ENCODE measurements at places on chromosomes 5 and 9. TPM values are rescaled to one million over a fixed set of nuclear protein-coding genes. Genes with fewer than 3 reads are reported as not detected.
A peak's percentile ranks its signal among the peaks of the same experiment; 100 is the strongest.

GRCh38 chr5:146962801-146963355, 84.3 kb upstream of the PPP2R2B start:
- ATAC-seq: peak; percentile 57

DNA sequence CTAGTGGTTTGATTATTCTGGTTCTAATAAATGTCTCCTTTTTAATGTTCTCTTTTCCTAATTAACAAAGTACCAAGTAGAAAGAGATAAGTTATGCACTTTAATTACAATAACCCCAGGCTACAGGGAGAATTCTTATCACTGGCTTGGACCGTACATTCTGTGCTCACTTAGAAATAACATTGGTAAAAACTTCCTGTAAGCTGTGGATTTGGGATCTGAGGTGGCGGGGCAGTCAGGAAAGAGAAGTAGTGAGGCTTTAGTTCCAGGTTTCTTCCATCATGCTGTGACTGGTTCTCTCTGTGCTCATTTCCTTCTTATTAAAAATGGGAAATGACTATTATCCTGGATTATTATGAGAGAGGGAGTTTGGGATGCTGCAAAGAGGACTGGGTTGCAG, 142.0 kb downstream of the EGFLAM start:
- no peak for ATAC-seq

DNA sequence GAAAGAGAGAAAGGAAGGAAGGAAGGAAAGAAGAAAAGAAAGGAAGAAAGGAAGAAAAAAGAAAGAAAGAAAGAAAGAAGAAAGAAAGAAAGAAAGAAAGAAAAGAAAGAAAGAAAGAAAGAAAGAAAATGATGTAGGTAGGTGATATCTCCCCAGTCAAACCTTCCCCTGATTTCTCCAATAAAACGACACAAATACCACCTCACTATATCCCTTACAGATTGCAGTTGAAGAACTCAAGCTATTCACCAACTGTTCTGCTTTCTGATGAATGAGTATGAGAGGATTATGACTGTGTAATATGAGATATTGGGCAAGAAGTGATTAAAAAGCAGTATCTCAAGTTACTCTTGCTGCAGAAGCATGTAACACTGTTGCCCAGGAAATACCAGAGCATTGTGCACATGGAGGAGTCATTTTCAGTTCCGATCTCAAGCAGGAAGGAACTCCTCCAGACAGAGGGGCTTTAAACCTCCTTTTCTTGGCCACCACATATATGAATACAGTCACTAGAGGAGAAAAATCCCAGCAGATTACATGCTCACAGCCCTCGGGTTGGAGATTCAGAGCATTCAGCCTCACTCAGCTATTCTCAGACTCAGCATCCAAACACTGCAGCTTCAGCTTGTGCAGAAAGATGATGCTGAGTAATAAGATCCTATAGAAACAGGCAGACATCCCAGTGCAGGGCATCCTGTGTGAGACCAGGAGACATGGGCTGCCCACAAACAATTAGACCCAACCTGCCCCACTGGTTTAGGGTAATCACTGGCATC, 61.4 kb downstream of the UGCG start:
- ATAC-seq: peak; percentile 72

DNA sequence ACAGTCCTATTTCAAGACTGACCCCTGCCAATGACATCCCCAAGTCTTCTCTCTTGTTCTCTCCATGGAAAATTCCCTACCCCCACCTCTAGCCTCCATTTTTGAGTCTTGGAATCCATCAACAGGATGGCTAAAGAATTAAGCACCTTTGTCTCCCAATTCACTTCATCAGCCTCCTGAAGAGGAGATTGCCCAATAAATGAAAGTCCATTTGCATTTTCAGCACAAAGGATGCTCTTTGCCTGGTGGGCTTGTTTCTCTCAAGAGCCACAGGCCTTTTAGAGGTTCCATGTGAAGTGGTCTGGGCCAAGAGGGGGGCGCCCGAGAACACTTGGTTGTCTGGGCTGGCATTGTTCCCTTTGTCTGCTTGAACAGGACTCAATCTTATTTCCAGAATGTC, 12.6 kb downstream of the HSD17B3 start:
- ATAC-seq: no peak

DNA sequence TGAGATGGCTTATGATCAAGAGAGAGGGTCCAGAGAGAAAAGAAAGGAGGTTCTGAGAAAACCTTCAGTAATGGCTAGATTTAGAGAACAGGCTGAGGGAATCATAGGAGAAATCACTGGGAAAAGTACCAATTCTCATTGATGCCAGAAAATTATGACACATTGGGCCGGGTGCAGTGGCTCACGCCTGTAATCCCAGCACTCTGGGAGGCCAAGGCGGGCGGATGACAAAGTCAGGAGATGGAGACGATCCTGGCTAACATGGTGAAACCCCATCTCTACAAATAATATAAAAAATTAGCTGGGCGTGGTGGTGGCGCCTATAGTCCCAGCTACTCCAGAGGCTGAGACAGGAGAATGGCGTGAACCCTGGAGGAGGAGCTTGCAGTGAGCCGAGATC, 29.5 kb upstream of the PLIN2 start:
- no peak for ATAC-seq

GRCh38 chr9:133353548-133353947, 2.7 kb downstream of the SURF1 start:
- no peak for ATAC-seq

DNA sequence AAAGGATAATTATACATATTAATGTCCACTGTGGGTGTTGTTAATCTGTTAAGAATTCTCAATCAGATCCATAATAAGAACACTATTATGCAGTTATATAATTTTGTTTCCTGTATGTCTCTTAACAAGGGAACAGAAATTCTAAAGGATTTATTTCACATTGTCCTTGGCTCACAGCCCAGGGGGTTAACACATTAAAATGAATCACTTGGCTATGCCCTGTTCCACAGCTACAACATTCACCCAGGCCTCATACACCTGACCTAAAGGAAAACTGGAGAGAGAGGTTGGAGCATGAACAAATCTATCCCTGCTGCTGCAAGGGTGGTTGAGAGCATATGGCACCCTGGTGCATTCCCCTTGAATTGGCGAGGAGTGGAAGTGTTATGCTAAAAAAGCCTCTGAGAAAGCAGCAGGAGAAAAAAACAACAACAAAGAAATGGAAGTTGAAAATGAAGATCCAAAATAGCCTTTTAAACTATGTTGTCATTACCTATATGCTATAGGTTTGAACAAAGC, 116.0 kb downstream of the KCNN2 start:
- no peak for ATAC-seq

DNA sequence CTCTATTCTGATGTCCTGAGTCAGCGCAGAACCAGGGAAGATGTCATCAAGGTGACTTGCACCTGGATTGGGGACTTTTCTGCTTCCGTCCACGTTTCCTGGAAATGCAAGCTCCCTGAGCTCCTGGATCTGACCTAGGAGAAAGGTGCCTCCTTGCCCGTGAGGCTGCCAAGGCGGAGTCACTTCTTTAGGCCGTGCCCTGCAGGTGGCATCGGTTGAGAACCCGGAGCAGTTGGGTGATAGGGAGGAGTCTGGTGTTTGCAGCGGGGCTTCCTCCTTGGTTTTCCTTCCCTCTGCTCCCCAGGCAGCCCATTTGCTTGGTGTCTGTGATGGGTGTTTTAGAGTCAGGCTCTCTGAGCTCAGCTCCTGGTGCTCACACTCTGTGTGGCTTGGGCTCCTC, 15.2 kb downstream of the NANS start:
- ATAC-seq: peak; percentile 34

- ATAC-seq: no peak
Observed at GRCh38 chr9:78130853-78131252, 99.2 kb upstream of the GNAQ start.

DNA sequence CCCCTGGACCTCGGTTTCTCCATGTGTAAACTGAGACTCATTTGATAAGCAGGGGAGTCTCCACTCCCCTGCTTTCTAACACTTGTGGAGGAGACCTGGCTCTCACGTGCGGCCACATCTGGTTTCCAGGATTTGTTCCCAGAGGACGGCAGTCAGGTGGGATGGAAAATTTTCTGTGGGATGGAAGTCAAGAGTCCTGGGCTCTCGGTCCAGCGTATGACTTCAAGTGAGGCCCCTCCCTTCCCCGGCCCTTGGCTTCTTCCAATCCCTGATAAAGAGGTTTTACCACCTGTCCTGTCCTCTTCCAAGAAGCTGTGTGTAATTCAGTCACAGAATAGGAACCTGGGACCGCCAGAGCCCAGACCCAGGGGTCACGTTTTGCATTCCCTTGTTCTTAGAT, 35.0 kb downstream of the TMOD1 start:
- ATAC-seq: no peak

GRCh38 chr9:135990468-135991429, 29.6 kb upstream of the UBAC1 start:
- peak; percentile 45 for ATAC-seq

The CCDC171 gene
- 1.4 TPM for total RNA-seq

The PGM5 gene
- 4.1 TPM for total RNA-seq

The BTNL8 gene
- total RNA-seq: not detected

The ISL1 gene
- total RNA-seq: not detected

The VAV2 gene
- 9.1 TPM for total RNA-seq

The CLTB gene
- total RNA-seq: 266 TPM

The C5orf52 gene
- total RNA-seq: not detected

The RNF38 gene
- 15.5 TPM for total RNA-seq

Data from esophagus mucosa (tissue), 1 donor.